ENCODE measurements at places on chromosomes 11 and 22. TPM values are rescaled to one million over a fixed set of nuclear protein-coding genes. Genes with fewer than 3 reads are reported as not detected.
A peak's percentile ranks its signal among the peaks of the same experiment; 100 is the strongest.

The SYT9 gene
- total RNA-seq, result not detected

GRCh38 chr11:8206251-8207079, 37.6 kb upstream of the RIC3 start:
- H3K4me3 ChIP-seq, result peak overlapping the region; percentile 41
- no peaks in the 10 kb centered on the region for H3K36me3 ChIP-seq
- DNase-seq, result no peak
- H3K4me1 ChIP-seq, result no peaks in the 10 kb centered on the region

DNA sequence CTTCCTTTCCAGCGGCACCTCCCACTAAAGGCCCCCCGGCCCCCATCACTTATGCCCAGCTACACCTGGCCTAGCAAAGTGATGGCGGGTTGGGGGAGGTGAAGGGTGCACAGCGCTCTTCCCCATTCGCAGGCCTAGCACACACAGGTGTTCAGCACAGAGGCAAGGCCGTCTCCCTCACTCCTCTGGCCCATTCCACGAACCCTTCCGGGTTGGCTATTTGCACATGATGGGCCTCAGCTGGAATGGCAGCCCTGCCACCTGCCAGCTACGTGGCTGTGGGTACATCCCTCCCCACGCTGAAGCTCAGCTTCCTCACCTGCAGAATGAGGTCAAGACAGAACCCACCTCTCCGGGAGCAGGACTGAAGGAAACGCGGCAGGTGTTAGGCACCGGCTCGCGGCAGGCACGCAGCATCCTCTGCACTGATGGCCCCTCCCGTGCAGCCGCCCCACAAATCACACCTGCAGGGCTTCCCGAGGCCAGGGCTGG, 4.8 kb downstream of the KIAA0930 start:
- no peak overlapping the region for H3K4me3 ChIP-seq
- H3K4me1 ChIP-seq, result no peaks in the 10 kb centered on the region
- H3K27ac ChIP-seq, result no peak overlapping the region
- H3K36me3 ChIP-seq, result peaks cover 3% of the 10 kb centered on the region
- no peaks in the 10 kb centered on the region for H3K27me3 ChIP-seq

DNA sequence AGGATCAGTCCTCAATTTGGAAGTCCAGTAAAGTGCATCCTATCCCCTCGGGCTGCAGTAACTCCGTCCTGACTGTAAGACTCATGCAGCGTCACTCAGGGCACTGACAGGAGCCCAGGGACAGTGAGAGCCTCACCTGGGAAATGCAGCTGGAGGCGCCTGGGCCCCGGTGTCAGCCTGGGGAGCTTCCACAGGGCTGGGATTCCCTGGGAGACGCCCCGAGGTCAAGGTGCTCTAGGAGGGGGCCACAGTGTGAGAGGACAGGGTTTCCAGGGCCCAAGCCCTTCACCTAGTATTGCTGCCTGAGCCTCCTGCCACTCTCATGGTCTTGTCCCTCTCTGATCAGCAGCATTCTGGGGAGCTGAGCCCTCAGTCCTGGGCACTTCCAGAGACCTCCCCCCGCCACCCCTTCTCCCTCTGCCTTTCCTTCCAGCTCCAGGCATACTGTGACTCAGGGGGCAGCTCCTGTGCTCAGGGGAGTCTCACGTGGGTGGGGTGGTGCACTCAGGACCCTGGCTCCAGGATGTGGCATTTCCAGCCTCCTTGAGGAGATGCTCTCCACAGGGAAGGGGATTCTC, 99.1 kb upstream of the IGLL5 start:
- H3K36me3 ChIP-seq, result no peaks in the 10 kb centered on the region
- no peak for DNase-seq
- no peaks in the 10 kb centered on the region for H3K4me1 ChIP-seq
- H3K4me3 ChIP-seq, result no peak overlapping the region
- peaks cover 2% of the 10 kb centered on the region for H3K27me3 ChIP-seq
- H3K27ac ChIP-seq, result no peak overlapping the region

The TNNT3 gene
- total RNA-seq, result 4,757 TPM

- H3K4me1 ChIP-seq, result no peaks in the 10 kb centered on the region
- no peaks in the 10 kb centered on the region for H3K27me3 ChIP-seq
- H3K36me3 ChIP-seq, result no peaks in the 10 kb centered on the region
- no peak overlapping the region for H3K4me3 ChIP-seq
- H3K27ac ChIP-seq, result no peak overlapping the region
These were observed 109.2 kb downstream of the IGLL1 start for GRCh38 chr22:23470811-23471389.

The SLC22A9 gene
- not detected for total RNA-seq

GRCh38 chr22:47041271-47042115, 279.0 kb downstream of the TBC1D22A start:
- peak; percentile 37 for DNase-seq
- H3K36me3 ChIP-seq, result no peaks in the 10 kb centered on the region
- H3K27ac ChIP-seq, result no peak overlapping the region
- no peak overlapping the region for H3K4me3 ChIP-seq
- no peaks in the 10 kb centered on the region for H3K4me1 ChIP-seq
- H3K27me3 ChIP-seq, result no peaks in the 10 kb centered on the region

GRCh38 chr22:49009359-49010063, 818.2 kb downstream of the BRD1 start:
- H3K27ac ChIP-seq, result no peak overlapping the region
- H3K27me3 ChIP-seq, result no peaks in the 10 kb centered on the region
- no peaks in the 10 kb centered on the region for H3K36me3 ChIP-seq
- H3K4me1 ChIP-seq, result no peaks in the 10 kb centered on the region
- H3K4me3 ChIP-seq, result no peak overlapping the region

The CASP4 gene
- total RNA-seq, result 5.5 TPM

The KRTAP5-9 gene
- not detected for total RNA-seq

DNA sequence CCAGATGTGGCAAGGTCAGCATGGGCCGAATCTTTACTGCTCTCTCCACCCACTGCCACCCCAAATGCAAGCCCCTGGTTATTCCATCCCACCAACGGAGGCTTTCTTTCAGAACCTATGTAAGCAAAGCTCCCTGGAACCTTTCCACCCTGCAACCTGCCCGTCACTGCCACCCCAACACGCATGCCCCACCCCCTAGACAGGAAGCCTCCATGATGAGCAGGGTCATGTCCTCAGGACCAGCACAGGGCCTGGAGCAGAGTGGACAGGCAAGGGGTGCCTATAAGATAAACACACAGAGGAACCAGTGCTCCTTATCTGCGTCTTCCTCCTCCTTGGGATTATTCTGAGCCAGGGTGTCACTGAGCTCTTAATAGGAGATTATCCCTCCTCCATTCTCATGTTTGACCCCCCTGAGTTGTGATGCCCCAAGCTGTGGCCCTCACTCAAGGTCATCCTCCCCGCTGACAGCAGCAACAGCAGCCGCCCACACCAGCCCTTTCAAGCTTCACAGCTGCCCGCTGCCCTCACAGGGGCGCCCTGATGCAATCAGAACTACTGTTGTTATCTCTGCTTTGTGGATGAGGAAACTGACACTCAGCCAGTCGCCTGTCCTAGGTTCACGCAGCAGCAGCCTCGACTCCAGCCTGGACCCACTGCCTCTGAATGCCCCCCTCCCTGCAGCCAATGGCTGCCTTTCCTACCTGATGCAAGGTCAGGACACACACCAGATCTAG, 647.3 kb downstream of the TBC1D22A start:
- H3K27me3 ChIP-seq, result no peaks in the 10 kb centered on the region
- no peaks in the 10 kb centered on the region for H3K4me1 ChIP-seq
- no peak overlapping the region for H3K4me3 ChIP-seq
- H3K36me3 ChIP-seq, result no peaks in the 10 kb centered on the region

GRCh38 chr11:69269388-69269787, 24.6 kb upstream of the MYEOV start:
- H3K4me1 ChIP-seq, result no peaks in the 10 kb centered on the region
- no peak overlapping the region for H3K4me3 ChIP-seq
- no peaks in the 10 kb centered on the region for H3K36me3 ChIP-seq
- H3K27me3 ChIP-seq, result peaks cover 6% of the 10 kb centered on the region
